ENCODE measurements at places on chromosomes 2 and 18.

DNA sequence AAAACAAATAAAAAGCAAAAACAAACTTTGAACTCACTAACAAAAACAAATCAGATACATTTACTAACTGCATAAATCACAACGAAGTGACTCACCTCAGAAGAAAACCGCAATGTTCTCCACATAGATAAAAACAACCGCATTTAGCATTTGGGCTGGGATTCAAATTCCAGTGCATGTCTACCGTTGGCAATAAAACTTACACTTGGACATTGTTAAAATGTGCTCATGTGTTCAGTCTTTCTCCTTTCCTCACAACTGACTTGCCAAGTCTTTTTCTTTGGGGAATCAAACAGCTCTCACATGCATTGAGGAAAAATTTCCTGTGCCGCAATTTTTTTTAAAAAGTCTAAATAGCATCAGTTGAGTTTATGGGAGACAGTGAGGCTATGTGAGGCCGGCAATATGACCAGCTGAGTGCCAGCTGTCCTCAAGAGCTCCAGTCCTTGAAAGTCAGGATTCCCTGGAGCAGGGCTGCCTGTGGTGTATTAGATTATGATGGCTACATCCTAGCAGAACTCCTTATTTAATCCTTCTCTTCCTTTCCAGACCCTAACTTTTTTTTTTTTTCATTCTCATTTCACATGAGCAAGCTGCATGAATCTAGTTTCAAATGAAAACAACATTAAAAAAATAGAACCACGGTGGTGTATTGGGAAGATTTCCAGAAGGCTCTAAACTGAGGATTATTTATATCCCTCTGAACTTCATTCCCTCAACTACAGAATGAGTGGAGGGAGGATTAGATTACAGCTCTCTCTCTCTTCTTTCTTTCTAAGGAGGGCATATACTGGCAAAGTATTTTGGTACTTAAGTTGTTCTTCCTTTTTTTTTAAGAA lies 70.2 kb upstream of the MEIS1 start:
- no peak for DNase-seq

DNA sequence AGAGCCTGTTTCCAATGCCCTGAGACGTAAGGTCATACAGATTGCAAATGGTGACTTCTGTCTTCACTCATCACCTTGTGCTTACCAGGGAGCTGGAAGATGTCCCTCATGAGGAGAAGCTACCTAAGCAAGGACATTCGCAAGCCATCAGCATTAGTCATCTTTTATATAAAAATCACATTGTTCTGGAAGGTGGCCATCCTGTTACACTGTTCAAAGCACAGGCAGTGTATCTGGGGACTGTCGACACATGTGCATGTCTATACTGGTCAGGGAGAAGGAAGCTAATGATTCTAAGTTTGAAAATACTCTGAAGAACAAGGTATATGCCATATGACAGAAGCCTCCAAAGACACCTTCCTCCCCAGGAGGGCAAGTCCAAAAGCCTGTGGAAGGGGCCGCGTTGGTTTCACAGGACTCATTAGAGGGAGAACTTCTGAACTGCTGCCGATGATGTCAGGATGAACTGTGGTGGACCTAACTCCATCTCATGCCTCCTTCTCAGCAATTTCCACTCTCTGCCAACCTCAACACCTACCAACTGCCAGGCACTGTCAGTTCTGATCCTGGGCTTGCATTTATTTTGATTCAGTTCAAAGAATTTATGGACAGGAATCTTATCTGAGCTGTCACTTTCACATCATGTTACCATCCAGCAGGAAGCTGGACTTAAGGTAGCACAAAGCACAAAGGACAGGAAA lies 39.4 kb downstream of the DNER start:
- DNase-seq: no peak

GRCh38 chr18:80056095-80056494 lies 21.9 kb downstream of the RBFA start:
- DNase-seq: no peak

GRCh38 chr2:23746141-23746863 lies 180.6 kb downstream of the ATAD2B start:
- no peak for DNase-seq

DNA sequence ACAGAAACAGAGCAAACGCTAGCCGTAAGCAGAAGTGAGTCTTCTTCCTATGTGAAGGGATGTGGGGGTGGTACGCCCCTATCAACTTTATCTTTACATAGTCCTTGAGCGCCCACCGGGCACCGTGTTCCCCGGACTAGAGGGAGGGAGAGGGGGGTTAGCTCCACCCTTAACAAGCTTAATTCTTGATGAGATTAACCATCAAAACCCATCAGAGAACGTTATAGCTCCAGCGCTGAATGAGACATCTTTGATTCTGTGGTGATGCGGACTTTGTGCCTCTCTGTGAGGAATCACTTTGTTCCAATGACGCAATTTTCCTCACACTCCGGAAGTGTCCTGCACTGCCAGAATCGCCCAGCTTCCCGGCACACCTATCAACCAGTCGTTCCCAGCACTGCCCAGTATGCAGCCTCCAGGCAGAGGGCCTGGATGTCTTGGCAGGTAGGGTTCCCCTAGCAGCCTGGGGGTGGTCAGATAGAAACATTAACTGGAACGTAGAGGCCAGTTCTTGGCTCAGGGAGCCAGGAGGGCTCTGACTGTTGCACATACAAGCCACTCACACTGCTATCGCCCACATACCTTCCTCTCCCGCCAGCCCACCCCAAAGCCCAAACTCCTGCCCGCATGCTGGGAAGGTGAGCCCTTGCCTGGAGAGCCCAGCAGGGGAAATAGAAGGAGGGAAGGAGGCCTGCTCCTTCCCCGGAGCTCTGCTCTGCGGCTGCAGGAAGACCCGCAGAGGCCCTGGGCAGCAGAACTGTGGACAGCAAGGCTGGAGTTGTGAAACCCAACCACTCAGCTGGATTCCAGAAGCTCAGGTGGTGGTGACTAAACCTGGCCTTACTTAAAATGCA lies 1.9 kb upstream of the ODC1 start:
- DNase-seq: no peak
